Non-pigmented ciliary epithelial cell (primary cell): ENCODE measurements at places on chromosomes 2 and 18.

DNA sequence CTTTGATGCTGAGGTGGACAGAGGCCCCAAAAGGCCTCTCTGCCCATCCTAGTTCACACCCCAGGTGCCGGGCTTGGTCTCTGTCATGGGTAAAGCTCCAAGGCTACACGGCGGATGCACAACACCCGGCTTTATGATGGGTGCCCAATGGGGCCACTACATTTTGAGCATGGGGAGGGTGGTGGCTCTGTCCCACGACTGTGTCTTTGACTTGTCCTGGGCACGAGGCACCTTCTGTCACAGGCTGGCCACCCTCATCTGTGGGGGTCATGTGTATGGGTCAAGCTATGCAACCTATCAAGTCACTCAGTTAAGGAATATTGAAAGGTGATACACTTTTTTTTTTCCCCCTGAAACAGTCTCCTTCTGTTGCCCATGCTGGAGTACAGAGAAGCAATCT, 63.7 kb downstream of the EDAR start:
- DNase-seq: no peak

DNA sequence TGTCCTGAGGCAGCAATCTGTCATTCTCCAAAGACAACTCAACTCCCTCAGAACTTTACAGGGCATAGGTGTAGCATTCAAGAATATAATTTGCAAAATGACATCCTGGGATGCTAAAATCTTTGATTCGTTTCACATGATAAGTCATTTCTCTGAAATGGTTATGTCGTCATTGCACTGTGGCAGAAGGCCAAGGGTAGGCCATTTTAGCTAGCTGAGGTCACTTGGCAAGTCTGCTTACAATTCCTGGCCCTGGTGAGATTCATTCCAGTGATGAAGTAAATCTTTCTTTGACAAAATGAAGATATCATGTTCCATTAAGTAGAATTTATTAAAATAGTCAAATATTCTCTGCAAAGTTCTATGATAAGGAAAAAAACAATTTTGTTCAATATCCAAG, 1410.3 kb upstream of the LRRTM1 start:
- DNase-seq: no peak

GRCh38 chr2:26011990-26012856, 21.7 kb upstream of the RAB10 start:
- no peak for DNase-seq

GRCh38 chr2:200430017-200430416, 79.9 kb downstream of the KCTD18 start:
- no peak for DNase-seq

- DNase-seq: no peak
These were observed 680 bp upstream of the LBH start for GRCh38 chr2:30230497-30231211.

- no peak for DNase-seq
These were observed 137.0 kb downstream of the MEIS1 start for GRCh38 chr2:66571918-66572317.

DNA sequence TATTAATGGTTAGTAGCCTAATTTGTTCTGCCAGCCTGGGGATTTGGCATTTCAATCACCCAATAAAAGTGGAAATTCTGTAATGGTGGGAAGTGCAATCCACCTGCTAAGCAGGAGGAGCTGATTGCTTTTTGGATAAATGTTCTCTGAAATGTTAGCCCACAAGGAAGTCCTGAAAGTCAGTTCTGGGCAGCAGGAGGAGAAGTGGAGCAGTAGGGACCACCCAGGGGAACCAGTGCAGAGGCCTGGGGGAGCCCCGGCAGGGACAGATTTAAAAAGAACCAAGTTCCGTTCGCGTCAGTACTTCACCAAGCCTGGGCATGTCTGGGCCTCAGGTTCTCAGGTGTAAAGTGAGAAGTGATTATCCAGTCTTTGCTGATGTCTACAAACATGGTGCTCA, 248.5 kb upstream of the RAB6C start:
- DNase-seq: no peak

GRCh38 chr18:40851014-40851429, 1104.0 kb upstream of the PIK3C3 start:
- DNase-seq: no peak

GRCh38 chr18:12102136-12102842, 8.6 kb downstream of the ANKRD62 start:
- DNase-seq: no peak

- DNase-seq: no peak
These were observed 80.6 kb upstream of the EML6 start for GRCh38 chr2:54642677-54643430.

- DNase-seq: no peak
These were observed 13.6 kb upstream of the RTN4 start for GRCh38 chr2:55063713-55064323.

DNA sequence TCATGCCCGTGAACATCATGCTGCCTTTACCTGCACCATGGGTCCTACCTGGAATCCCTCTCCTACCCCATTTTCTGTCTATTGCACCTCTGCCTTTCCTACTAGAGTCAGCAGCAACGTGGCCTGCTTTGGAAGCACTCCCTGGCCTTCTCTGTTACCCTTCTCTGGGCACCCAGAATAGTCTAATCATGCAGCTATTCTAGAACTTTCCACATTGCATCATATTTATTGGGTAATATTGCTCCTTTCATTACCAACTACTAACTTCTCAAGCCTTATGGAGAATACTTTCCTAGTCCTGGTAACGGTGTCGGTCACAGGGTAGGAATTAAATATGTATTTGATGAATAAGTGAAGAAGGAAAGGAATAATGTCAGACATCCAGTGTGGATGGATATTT, 33.3 kb upstream of the CREG2 start:
- no peak for DNase-seq

DNA sequence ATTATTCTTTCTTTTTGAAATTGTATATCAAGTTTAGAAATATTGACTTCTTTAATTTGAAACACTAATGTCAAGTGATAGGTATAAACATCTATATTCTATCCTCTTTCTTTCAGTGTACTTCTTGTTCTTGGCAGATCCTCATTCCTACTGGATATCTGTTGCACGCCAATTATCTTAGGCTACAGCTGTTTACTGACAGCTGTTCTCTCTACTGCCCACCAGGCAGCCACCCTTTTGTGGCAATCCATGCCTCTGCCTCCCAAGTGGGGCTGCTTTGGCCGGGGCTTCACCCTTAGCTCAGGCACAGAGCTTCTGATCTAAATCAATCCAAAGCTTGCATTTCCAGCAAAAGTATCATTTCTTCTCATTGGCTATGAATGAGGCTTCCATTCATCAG, 50.6 kb upstream of the ITSN2 start:
- no peak for DNase-seq

DNA sequence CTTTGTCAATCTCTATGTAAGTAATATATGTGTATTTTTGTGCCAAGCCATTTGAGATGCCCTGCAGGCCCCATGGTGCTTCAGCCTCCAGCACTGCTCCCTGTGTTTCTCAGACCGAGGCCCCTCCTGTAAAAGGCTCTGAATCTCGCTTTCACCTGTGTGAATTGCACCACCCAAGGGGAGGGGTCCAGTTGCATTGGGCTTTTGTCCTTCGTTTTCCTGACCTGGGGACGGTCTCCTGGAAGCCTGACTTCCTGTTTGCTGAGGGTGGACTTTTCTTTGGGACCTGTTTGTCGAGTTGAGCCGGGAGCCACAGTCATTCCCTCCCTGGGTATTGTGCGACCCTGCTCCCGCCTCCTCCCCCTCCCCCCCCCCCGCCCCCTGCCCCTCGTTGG, 48.9 kb downstream of the AGAP1 start:
- DNase-seq: no peak

GRCh38 chr2:11941201-11942177, 195.1 kb downstream of the LPIN1 start:
- no peak for DNase-seq

DNA sequence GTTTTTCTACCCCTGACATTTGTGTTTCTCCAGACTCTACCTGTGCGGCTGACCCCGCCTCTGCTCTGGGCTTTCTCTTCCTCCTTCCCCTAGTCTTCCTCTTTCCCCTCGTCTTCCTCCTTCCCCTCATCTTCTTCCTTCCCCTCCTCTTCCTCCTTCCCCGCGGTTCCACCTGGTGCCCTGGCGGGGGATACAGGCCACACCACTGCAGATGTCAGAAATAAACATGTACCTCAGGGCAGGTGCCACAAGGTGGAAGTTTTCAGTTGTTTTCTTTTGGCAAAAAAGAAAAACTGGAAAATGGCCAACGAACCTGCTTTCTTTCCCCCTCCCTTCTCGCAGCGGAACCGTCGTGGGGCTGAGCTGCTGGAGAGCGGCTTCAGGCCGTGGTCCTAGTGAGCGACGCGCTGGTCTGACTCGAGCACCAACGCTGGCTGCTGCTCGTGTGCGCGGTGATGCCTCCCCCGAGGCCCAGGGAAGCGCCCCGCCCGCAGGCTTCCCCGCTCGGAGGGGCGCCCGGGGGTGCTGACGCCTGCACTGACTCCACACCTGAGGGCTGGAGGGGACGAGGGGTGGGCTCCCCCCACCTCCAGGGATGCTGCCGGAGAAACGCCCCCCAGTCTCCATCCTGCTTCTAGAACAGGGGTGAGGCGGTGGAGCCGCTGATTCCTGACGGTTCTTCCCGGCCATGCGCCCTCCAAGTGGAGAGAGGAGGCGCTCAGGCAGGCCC, 83.7 kb upstream of the ZNF516 start:
- no peak for DNase-seq

DNA sequence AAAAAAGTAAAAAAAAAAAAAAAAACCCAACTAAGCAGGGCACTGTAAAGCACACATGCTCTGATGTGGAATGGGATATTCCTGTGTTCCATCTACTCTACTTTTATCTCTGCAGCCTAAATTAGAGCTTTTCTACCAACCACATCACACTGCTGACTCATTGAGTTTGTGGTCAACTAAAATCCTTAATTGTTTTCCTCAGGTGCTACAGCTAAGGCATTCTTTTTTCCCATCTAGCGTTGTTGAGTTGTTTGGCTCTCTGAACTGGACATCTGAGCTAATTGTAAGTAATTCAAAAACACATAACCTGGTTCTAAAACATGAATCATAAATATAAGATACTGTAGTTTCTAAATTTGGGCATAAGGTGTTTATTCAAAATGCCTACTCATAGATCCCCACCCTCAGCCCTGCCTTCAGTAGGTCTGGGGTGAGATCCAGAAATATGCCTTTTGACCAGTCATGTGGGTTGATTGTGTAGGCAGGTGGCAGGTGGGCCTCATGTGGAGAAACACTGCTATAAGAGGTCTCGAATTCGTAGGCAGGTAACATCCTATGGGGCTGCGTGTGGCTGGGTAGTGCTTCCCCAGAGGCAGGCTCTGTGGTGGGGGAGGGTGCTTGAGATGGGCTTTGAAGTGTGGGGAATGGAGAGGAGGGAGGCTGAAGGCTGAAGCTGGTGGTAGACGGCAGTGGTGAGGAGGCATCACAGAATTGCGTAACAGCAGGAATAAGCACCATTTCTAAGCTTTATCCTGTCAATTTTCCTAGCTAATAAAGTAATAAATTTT, 27.2 kb downstream of the ANKRD29 start:
- DNase-seq: no peak

DNA sequence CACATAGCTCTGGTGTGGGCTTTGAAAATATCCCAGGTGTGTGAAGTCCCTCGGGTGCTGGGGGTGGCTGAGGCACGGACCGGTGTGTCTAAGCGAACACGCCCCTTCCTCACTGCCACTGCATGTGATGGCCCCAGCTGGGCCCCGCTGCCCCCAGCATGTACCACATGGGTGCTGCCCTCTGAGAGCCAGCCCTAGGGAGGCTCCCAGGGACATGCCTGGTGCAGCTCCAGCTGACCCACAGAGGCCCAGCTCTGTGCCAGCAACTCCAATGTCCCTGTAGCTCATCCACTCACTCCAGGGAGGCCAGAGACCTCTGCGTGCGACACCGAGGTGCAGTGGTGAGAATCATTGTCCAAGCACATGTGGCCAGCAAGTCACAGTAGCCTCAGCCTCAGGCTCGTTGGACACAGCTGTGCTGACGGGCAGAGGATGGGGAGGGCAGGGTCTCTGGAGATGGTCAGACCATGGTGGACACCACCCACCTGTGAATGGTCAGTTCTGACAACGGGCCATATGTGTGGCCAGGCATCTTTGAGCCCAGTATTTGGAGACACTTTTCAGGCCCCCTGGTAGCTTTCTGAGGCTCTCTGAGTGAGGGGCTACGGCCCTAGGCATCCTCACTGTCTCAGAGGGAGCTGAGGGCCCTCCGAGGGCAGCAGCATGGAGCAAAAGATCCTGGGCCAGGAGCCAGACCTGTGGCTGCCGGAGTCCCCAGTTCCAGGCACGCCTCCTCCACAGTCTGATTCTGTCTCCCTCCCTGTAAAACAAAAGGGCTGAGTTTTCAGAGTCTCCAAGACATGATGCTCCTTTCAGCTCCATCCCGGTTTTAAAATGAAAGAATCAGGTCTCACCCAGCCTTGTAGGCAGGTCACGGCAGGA, 220.7 kb downstream of the NDUFA10 start:
- DNase-seq: no peak

GRCh38 chr2:127175751-127176354, 44.2 kb downstream of the CYP27C1 start:
- DNase-seq: no peak

- DNase-seq: no peak
These were observed 50.9 kb downstream of the FBLN7 start for GRCh38 chr2:112189001-112189556.

DNA sequence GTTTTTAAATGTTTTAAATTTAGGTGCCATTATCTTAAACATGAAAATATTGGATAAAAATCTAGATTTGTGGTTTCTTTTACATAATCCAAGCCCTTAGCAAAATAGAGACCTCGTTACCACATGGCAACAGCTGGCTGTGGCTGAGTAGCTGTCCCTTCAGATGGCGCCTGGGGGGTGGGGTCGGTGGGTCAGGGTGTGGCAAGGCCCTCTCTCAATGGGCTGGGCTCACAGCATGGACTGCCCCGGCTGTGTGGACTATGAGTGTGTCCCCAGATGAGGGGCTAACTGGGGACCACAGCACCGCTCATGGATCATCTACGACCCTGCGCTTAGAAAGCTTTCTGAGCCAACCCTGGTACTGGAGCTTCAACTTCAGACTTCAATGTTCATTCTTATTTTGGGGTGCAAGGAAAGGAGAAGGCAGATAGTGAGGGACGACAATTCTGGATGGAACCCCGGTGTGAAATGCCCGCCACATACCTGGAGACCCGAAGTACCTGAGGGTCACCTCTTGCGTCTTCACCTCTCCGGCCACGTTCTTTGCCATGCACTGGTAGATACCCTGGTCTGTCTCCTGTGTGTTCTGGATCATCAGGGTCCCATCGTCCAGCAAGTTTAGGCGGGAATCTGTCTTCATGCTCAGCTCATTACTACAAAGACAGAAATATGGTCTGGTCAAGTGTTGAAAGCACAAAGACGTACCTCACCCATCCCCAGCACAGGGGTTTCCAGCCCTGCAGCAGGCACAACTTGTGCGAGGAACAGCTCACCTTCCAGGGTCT, 71.0 kb downstream of the PXDN start:
- no peak for DNase-seq
